ENCODE measurements at places on chromosomes 5 and 9. TPM values are rescaled to one million over a fixed set of nuclear protein-coding genes. Genes with fewer than 3 reads are reported as not detected.

IL3 gene
- not detected for total RNA-seq

OLFML2A gene
- 12.2 TPM for total RNA-seq

SURF1 gene
- 45.0 TPM for total RNA-seq

FCN2 gene
- 3.6 TPM for total RNA-seq

PALM2AKAP2 gene
- 10.6 TPM for total RNA-seq

GRXCR2 gene
- not detected for total RNA-seq

Measured in kidney (tissue), 22 donors.